Stimulated activated CD4-positive, alpha-beta T cell treated with anti-CD3 and anti-CD28 coated beads, Interleukin-4, amount 100 ng/mL, for 48 hours (primary cell): ENCODE measurements at places on chromosomes 11 and 22.

GRCh38 chr11:11419747-11420146, 66.7 kb upstream of the CSNK2A3 start:
- DNase-seq: no peak

DNA sequence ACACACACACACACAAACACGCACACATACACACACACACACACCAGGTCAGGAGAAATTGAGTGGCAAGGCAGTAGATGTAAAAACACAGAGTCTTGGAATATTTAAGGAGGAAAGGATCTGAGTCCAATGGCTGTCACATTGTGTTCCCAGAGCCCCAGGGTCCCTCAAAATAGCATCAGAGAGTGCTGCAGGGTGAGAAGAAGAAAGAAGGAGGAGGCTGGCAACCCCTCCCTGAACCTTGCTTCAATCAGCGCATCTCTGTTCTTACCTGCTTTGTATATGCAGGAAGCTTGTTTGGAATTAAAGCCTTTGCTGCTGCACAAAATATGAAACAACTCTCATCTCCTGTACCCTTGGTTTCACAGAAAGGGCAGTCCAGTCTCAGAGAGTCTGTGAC, 406.5 kb downstream of the MIAT start:
- DNase-seq: no peak

DNA sequence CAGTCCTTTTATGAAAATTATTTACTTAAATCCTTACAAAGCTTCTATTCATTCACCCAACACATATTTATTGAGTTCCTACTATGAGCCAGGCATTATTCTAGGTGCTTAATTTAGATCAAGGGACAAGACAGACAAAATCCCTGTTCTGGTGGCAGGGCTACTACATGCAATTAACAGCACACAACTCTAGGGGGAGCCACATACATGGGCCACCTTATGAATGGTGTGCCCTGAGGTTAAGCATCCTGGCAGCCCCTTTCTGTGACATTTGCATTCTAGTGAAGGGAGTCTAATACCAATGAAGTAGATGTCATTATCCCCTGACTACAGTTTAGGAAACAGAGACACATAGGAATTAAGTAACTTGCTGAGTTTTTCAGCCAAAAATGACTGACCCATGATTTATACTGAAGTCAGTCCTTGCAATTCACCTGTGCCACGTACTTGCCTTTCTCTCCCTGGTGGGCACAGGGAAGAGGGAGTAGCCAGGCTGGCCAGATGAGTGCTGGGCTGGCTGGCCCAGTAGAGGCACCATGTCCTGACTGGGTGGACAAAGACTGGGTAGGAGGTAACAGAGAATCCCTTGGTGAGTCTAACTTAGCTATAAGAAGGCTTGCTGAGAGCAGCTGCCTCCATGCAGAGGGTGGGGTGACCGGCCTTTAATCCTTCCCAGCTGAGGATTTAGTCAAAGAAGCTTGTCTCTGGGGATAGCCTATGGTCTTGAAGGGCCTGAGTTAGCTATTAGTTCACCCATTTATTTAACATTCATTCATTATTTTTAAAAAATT, 52.0 kb upstream of the ELF5 start:
- no peak for DNase-seq

DNA sequence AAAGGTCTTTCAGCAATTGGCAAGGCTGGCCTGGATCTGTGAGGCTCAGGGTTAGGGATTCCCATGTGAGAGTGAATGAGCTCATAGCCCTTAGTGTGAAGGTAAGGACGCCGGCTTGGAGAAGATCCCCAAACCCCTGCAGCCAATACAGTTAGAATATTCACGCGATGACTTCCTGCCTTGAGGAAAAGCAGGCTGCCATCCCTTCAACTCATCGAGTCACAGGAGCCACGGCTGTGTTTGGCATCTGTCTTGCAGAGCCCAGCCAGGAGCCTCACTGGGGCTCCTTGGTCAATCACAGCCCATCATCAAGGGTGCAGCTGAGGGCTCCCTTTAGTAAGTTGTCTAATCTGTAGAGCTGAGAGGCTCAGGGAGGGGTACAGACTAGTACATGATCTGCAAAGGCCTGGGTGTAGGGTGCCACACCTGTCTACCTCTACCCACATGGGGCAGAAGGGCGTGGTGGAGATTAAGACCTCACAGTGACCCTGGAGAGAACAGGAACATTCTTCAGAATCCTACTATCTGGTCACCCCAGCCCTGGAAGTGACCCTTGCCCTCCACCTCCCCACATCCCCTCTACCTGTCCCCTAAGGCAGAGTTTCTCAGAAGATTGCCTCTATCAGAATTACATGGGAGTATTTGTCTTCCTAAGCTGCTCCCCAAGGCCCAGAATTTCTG, 18.5 kb downstream of the IL10RA start:
- DNase-seq: no peak

- DNase-seq: no peak
Measured at GRCh38 chr11:98600103-98600502, 420.6 kb upstream of the CNTN5 start.

- no peak for DNase-seq
Measured at GRCh38 chr11:44608991-44609782, 43.7 kb downstream of the CD82 start.

- no peak for DNase-seq
Measured at GRCh38 chr11:29255401-29255800, 761.4 kb downstream of the KCNA4 start.

- DNase-seq: no peak
Measured at GRCh38 chr11:47914743-47915142, 65.6 kb upstream of the PTPRJ start.

DNA sequence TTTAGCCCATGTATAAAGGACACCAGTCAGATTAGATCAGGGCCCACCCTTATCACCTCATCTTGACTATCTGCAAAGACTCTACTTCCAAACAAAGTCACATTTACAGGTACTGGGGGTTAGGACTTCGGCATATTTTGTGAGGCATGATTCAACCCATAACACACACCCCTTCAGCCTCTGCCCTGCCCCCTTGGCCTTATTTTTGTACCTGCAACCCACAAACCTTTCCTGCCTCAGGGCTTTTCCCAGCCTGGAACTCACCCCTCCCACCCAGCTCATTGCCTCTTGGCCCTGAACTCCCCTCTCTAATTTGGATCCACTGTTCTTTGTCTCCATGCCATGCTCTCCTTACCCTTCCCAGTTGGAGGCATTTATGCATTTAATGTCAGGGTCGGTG, 1116.9 kb downstream of the TBC1D22A start:
- DNase-seq: no peak

- no peak for DNase-seq
Measured at GRCh38 chr11:66718320-66718971, 10.6 kb downstream of the SPTBN2 start.

GRCh38 chr11:67354075-67355022, 1.0 kb upstream of the POLD4 start:
- DNase-seq: no peak

GRCh38 chr11:126282361-126282735, 545 bp upstream of the TIRAP start:
- no peak for DNase-seq

- no peak for DNase-seq
Measured at GRCh38 chr11:70292863-70293262, 22.4 kb downstream of the PPFIA1 start.

DNA sequence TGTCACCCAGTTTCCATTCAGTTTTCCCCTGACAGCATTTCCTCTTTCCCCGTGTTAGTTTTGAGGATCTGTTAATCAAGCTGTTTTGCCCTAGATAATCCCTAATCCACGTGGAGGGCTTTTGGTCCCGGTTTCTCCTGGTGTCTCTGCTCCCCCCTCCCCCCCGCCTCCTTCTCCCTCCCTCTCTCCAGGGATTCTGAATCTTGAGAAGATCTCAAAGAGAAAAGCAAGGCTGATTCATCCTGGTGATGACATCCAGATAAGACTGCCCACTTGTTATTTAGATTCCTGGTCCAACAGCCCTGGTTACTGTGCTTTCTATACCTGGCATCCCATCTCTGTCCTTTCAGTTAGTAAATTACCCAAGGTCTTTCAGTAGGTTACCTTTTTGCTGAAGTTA, 59.4 kb downstream of the KCNA4 start:
- DNase-seq: no peak

GRCh38 chr11:42473106-42473505, 838.7 kb upstream of the API5 start:
- DNase-seq: no peak

GRCh38 chr11:45848654-45849081, 1.4 kb downstream of the CRY2 start:
- DNase-seq: no peak

DNA sequence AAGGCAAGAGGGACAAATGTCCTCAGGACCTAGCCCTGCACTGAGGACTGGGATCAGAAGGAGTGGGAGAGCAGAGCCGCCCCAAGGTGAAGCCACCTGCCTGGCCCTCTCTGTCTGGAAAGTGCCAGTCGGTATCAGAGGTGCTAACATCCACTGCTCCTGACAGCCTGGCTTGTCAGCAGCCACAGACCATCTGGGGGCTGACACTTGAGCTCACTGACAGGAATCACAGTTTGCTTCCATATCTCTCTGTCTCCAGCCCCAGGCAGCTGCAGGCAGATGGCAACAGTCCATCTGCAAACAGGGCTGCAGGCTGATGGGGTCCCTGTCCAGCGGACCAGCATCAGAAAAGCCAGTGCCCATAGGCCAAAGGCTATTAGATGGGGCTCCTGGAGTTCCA, 5.5 kb downstream of the OPCML start:
- DNase-seq: no peak

- DNase-seq: no peak
Measured at GRCh38 chr11:127888386-127888785, 699.0 kb downstream of the ETS1 start.

- DNase-seq: peak; percentile 32
Measured at GRCh38 chr11:121482231-121483129, 29.7 kb upstream of the SORL1-AS1 start.

GRCh38 chr22:45758603-45759002, 87.0 kb downstream of the ATXN10 start:
- DNase-seq: no peak

DNA sequence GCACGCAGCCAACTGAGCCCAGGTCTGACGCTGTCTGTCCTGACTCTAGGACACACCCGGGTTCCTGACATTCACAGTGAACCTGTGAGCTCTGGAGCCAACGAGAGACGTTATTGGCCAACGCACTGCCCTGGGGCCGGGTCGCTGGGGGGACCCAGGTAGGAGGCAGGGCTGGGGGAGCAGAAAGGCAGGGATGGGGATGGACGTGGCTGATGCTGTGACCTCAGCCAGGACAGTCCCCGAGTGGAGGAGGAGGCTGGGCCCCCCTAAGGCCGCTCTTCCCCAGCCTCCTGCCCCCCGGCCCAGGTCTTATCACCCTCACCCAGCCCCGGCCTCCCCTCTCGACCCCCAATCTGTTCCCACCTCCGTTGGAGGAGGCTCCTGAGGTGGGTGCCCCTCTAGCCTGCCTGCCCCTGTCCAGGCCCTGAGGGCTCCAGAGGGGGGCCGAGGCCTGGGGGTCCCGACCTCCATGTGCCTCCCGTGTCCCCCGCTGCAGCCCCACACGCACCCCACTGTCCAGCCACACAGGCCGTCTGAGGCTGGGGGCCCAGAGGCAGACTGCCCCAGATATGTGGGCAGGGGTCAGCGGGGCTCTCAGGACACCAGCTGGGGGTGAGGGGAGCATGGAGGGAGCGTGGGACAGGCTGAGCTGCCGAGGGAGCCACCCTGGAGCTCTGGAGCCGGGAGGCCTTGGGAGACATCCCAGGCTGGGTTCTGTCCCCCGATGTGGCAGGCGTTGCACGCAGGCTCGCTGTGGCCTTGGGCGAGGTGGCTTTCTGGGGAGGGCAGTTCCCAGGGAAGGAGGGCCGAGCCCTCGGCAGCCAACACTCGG, 29.2 kb upstream of the MUC5AC start:
- DNase-seq: no peak

- no peak for DNase-seq
Measured at GRCh38 chr11:92852946-92853345, 116.5 kb upstream of the MTNR1B start.

DNA sequence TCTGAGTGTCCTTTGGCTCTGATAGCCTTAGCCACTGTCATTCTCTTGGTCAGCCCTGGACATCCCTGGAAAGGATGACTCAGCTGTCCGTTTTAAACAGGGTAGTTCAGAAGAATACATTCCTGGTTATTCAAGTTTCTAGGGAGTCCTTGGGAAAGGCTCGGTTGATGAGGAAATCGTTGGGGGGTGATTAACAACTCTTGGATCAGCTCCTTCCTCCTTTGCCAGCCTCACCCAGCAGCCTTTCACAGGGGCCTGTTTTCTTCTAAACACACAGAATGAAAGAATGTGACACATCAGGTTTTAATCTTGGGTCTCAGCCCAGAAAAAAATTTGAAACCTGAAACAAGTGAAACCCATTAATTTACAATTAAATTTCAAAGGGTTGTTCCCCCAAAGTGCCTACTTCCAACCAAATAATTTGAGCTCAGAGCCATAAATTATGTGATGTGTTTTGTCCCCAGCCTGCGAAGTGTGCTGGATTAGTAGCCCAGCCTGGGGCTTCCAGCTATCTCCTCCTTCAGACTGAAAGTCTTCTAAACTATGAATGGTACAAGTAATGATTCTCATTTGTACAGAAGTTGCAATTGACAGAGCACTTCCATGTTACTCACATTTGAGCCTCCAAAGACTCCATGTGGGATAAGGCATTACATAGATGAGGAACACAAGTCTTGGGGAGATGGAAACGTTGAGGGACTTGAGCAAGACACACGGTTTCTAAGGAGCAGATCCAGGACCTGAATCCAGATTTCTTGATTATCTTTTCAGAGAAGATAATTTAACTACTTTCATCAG, 19.3 kb upstream of the MRGPRX2 start:
- no peak for DNase-seq

GRCh38 chr11:19374151-19374569, 133.4 kb upstream of the E2F8 start:
- no peak for DNase-seq

DNA sequence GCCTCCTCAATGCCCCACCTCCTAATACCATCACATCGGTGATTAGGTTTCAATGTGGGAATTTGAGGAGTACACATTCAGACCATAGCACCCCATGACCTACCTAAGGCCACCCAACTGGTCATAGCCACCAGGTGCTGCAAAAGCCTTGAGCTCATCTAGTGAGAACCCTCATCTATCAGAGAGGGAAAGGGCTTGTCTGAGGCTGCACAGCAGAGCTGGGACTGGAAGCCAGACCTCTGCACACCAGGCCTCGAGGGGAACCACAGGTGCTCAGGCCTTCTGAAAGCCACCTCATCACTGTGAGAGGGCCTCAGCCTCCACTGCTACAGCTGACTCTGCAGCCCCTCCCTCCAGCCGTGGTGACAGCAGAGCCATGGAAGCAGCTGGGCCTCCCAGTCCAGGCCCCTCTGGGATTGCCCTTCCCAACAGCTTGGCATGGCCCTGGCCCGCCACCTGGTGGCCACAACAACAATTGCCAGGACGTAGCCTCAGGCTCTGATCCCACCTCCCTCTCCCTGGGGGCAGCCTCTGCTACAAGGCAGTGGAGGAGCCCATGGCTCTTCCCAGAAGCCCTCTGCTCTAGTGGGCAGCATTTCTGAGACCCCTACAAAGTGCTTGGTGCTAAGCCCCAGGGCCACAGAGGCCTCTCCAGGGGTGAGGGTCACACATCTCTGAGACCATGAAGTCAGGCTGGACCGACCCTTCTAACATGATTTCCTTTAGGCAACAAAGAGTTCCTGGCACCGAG, 41.0 kb upstream of the PRDM11 start:
- DNase-seq: peak; percentile 49
